ENCODE measurements at places on chromosomes 3 and 15.
A peak's percentile ranks its signal among the peaks of the same experiment; 100 is the strongest.

DNA sequence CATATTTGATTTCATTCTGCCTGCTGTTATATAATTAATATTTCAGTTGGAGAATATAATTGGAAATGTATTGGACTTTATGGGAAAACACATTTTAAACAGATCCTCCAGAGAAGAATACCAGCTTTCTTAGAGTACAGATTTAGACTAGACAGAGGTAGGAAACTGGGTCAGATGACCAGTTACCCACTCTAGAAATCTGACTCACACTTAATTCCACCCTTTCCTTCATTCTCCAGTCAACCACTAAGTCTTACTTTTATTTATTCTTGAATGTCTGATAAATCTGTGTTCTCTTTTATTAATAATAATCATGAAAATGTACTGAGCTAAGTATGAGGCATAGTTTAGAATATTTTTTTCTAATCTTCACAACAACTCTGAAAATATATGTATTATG is 110.7 kb downstream of the LRRC49 start:
- no peak for DNase-seq

- DNase-seq, result no peak
Measured at GRCh38 chr15:31098491-31098917, 3.0 kb downstream of the TRPM1 start.

DNA sequence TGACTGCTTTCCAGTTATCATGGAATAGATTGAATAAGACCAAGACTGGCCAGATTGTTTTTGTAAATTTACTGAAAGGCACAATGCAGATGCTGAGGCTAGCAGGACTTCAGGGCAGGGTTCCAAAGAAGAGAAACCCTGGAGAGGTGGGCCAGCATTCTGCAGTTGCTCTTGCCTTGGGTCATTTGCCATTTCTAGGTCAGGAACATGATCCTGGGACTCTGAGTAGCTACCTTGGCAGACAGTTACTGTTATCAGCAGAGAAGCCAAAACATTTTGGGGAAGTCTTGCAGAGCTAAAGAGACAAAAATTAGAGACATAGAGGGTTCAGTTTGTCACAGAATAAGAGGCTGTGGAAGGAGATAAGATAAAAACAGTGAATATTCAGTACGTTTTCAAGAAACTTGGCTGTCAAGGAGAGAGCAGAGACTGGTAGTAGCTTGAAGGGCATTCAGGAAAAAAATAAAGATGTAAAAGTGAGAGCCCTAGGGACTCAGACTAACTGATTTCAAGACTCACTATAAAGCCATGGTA is 46.8 kb upstream of the MYRIP start:
- DNase-seq, result no peak

GRCh38 chr15:55770261-55770660 is 27.3 kb upstream of the PRTG start:
- DNase-seq, result no peak

GRCh38 chr15:69713726-69714559 is 261.3 kb downstream of the RPLP1 start:
- DNase-seq, result no peak

DNA sequence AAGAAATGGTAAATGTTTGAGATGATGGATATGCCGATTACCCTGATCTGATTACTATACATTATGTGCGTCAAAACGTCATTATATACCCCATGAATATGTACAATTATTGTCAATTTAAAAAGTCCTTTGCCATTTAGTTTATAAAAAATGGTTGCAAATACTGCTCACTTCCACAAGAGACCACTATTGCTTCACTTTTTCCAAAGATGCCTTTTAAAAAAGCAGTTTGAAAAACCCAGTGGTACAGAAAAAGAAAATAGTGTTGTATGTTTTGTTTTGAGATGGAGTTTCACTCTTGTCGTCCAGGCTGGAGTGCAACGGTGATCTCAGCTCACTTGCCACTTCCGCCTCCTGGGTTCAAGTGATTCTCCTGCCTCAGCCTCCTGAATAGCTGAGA is 39.3 kb downstream of the EDEM1 start:
- DNase-seq, result no peak

- no peak for DNase-seq
Measured at GRCh38 chr3:172203522-172204258, 164.3 kb downstream of the FNDC3B start.

GRCh38 chr15:55106155-55106554 is 90.6 kb downstream of the RSL24D1 start:
- no peak for DNase-seq

DNA sequence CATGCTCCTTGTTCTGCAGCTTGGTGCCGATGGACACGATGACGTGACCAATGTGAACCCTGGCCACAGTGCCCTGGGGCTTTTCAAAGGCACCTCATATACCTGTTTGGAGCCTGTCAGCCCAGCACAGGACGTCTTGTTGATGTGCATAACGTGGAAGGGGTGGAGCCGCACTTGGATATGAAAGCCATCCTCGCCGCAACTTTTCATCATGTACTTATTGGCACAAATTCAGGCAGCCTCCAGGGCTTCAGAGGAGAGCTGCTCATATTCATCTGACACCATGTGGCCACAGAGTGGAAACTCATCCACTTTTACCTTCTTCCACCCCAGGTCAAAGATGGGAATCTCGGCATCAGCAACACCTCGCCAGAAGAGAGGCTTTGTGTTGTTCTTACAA is 24.7 kb downstream of the POPDC2 start:
- no peak for DNase-seq

- no peak for DNase-seq
Measured at GRCh38 chr3:87025661-87026645, 35.0 kb upstream of the VGLL3 start.

GRCh38 chr15:96625256-96625655 is 294.8 kb downstream of the NR2F2 start:
- no peak for DNase-seq

DNA sequence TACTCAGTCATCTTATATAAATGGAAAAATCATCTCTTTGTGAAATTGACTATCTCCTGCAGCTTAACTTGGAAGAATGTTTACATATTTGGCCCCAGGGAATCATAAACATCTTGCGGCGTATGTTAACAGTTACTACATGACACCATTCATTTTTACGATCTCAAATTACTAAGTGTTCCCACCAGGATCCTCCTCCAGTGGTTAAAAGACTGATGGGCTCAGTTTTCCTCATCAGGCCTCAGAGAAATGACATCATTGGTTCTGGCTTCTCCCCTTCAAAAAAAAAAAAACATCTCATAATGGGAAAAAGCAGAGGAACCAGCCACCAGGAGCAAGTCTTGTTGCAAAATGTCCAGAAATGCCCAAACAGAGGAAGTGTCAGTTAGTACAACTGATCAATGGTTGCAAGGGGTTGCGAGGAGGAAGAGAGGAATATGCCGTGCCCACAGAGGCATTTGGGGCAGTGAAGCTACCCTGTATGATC is 70.5 kb upstream of the LIPC start:
- DNase-seq, result no peak

DNA sequence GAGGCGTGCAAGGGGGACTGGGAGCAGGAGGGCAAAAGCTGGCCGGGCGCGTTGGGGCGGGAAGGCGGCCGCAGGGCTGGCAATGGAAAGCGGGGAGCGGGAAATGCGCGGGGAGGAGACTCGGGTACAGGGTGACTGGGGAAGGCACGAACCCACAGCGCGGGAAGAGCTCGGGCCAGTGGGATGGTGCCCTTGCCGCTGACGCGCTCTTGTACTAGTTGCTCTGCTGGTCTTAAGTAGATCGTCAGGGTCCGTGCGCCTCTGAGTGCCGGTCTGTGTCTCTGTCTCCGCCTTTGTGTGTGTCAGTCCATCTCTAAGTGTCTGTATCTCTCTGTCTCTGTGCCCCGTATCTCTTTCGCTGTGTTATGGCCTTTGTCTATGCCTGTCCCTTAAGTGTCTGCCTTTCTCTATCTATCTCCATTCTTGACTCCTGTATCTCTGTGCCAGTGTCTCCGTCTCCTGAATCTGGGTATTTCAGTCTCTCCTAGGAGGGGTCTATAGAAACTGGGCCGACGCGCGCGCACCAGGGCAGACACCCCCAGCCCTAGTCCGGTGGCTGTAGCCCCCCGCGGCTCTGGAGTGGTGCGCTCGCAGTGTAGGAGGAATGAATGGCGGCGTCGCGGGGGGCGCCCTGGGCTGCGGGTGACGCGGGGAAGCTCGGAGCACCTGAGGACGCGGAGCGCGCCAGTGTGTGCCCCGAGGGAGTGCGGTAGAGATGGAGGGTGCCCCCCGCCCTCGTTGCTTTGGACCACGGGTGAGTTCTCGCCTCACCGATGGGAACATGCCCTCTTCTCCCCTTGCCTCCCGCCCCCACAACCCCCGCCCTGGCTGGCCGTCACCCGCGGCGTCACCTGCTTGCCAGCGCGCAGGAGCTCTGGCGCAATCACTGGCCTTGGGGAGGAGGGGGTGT is 756 bp upstream of the CAMK2N2 start:
- DNase-seq, result no peak

- DNase-seq, result no peak
Measured at GRCh38 chr3:189372243-189372642, 200.5 kb downstream of the TPRG1 start.

- DNase-seq, result no peak
Measured at GRCh38 chr15:27491666-27492621, 521.0 kb downstream of the GABRG3 start.

DNA sequence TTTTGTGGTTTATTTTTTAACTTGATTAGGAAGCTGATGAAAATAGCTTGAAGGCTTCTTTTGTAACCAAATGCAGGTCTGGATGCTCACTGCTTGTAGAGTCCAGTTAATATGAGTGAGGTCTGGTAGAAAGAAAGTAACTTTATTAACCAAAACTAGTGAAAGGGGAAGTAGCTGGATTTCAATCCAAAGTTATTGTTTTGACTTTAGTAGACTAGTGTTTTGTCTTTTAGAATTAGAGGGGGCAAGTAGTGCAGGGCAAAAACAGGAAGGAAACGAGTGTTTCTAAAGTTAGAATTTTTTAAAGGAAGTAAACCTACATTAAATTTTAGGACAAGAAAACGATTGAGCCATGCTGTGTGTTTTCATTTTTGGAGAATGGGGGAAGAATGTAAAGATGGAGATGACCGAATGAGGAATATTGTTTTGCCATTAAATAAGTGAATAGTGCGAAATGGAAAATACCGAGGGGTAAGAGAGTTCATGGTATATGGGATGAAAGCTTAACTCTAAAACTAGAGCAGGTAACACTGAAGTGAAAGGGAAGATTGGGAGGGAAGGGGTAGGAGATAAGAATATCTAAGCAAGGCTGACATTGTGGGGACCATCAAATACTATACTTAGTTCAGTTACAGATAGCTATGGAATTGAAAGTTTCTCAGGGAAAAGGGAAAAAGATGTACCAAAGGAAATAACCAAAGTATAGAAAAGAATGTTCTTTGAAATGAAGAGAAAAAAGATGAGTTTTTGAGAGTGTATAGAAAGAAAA is 40.0 kb downstream of the USP3 start:
- no peak for DNase-seq

DNA sequence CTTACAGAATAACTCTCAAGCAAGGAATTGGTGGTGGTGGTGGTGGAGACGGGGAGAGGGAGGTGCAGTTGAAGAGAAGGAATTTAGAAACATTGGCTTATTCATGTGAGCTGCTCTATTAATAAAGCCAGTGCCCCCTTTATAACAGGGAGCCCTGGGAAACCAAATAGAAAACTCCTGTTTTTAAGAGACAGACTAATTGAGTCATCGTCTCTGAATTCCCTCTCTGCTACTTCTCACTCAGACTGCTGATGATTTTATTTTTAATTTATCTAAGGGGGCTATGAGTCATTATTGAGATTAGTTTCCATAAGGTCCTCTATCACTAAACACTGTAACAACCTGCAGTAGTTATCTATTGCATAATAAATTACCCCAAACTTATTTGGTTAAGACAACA is 145.9 kb upstream of the GALNT15 start:
- no peak for DNase-seq

DNA sequence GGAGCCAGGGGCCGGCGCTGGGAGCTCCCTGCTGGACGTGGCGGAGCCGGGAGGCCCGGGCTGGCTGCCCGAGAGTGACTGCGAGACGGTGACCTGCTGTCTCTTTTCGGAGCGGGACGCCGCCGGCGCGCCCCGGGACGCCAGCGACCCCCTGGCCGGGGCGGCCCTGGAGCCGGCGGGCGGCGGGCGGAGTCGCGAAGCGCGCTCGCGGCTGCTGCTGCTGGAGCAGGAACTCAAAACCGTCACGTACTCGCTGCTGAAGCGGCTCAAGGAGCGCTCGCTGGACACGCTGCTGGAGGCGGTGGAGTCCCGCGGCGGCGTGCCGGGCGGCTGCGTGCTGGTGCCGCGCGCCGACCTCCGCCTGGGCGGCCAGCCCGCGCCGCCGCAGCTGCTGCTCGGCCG is 1.5 kb downstream of the SMAD6 start:
- peak; percentile 69 for DNase-seq

DNA sequence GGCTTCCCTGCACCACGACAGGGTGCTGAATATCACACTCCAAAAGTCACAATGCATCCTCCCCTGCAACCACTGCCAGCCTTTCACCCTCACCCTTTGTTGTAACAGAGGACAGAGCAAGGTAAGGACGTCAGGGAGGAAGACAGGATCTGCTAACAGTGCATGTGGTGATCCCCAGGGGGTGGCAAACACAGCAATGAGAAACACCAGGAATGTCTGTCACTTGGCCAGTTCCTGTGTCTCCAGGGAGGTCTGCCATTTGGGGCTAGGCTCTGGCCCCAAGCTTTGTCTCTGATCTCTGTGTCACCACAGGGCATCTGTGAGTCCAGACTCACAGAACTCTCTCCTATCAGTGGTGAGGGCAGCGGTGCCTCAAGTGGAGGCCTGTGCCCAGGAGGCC is 54.3 kb upstream of the SLC24A5 start:
- no peak for DNase-seq

- DNase-seq, result no peak
Measured at GRCh38 chr3:48974076-48974864, 15.8 kb upstream of the P4HTM start.

GRCh38 chr3:171222995-171223394 is 196.5 kb upstream of the SLC2A2 start:
- DNase-seq, result no peak

DNA sequence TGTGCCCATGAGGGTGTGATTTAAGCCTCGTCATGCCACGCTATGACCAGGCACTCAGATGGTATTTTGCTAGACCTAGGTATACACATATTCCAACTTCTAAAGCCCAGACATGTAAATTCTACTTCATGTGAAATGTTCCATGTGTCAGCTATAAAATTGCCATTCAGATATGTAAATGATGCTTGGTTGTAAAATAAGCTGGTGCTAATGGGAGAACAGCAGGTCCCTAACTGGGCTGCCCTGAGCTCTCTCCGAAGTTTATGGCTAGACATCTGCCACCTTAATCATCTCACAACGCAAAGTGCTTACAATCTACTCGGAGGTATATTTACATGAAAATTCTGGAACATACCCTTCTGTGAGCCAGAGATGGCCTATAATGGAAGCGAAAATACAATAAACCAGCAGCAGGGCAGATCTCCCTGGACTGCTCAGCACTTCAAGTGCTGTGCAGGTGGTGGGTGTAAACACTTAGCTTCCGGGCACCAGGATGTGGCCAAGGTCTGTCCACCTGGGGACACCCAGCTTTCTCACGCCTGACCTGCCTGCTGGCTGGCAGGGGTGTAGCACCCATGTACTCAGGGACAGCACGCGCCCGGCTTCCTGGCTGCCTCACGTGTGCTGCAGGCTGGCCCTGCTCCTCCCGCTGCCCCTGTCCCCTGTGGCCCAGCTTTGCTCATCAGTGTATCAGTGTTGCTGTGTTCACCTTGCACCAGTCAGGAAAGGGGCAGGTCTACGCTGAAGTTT is 82.0 kb downstream of the CHDH start:
- DNase-seq, result no peak

GRCh38 chr15:73994912-73995622 is 551 bp downstream of the PML start:
- DNase-seq, result no peak

- no peak for DNase-seq
Measured at GRCh38 chr3:120349855-120350125, 636 bp upstream of the LRRC58 start.
